Activated naive CD8-positive, alpha-beta T cell treated with anti-CD3 and anti-CD28 coated beads for 36 hours (primary cell): ENCODE measurements at places on chromosomes 12 and 14.

DNA sequence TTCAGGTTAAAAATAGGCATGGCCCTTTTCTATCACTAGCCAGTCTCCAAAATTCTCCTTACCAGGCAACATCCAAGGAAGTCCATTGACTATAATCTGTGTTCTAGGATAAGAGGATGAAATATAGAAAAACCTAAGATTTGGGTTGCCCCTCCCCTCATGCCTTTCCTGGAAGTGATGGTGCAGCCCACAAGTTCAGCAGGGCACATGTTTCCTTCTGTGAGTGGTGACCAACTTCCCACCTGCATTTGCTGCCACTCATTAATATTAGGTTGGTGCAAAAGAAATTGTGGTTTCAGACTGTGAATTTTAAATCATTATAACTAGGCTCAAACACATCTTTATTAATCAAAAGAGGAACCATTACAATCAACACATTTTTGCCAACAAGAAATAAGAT is 250.5 kb upstream of the FKBP4 start:
- no peak for DNase-seq

GRCh38 chr14:21382886-21383847 is 652 bp downstream of the SUPT16H start:
- peak; percentile 69 for DNase-seq

GRCh38 chr14:70631948-70632347 is 9.8 kb upstream of the TTC9 start:
- DNase-seq, result no peak

GRCh38 chr12:107485731-107486130 is 199.9 kb upstream of the PWP1 start:
- DNase-seq, result no peak

DNA sequence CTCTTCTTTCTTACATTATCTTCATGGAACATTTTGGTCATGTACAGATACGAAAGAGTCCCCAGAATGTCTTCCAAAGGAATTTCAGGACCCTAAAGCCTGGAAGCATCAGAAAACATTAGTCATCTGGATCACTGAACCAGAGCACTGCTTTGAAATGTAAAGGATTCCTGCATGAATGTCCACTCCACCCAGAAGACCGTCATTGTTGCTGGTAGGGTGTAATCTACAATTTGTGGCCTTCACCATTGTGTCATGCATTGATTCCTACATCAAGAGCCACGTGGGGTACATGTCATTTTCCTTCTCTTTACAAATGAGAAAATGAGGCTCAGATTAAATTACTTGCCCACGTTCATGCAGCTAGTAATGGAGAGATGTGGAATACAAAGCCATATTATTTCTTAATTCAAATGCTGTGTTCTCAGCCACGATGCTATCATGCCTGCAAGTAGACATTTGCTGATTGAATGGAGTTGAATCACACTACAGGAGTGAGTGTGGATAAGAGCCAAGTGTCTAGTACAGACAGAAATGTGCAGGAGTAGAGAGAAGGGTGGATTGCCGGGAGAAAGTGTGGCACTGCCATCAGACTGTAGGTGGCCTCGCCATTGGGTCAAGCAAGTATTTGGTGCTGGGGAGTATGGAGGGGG is 231.2 kb downstream of the C12orf75 start:
- no peak for DNase-seq

- no peak for DNase-seq
These were observed 53.7 kb downstream of the GALNT4 start for GRCh38 chr12:89470741-89471509.

GRCh38 chr14:55772486-55772885 is 192.5 kb downstream of the KTN1 start:
- DNase-seq, result no peak

GRCh38 chr12:55188974-55189556 is 31.8 kb upstream of the OR10A7 start:
- peak; percentile 14 for DNase-seq

- DNase-seq, result no peak
These were observed 20.6 kb downstream of the COX14 start for GRCh38 chr12:50132505-50133135.

GRCh38 chr12:53097564-53098353 is at the start of gene IGFBP6:
TSS of gene IGFBP6 (plus strand) at chr12:53097667. CDS start at chr12:53097718, 51 bp downstream.
- peak; percentile 74 for DNase-seq

DNA sequence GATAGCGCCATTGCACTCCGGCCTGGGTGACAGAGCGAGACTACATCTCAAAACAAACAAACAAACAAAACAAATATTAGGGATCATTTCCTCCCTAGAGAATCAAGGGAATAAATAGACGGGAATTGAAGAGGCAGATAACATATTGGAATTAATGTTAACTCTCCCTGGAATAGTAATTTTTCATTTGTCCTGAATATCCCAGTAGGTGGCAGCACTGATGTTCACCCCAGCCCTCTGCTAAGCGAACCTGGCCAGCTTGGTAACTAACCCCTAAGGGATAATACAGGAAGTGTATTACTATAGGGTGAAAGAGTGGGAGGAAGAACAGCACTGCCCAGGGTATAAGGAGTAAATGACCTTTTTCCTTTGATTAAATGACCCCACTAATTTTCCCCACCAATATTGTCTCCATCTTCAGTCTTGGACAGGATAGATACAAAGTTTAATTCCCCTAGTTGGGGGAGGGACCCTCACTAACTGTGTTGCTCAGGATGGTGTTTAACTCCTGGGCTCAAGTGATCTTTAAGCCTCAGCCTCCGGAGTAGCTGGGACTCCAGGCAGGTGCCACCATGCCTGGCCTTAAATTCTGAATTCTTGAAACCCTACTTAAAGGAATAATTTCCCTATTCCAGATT is 40.5 kb downstream of the SLC2A14 start:
- DNase-seq, result peak; percentile 21

DNA sequence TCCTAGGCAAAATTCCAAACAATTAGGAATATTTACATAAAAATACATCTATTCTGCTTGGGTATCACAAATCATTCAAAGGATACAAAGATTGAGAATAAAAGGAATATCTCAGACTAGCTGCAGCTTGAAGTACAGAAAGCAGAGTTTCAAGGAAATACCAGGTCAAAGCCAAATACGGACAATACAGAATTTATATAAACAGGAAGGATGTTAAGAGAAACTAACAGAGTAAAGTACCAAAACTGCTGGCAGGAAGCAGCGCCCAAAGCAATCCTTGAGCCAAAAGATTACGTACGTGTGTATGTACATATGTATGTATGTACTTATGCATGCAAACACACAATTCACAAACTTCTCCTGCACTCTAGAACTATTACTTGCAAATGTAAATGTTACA is 86.6 kb downstream of the PPP1R12A start:
- no peak for DNase-seq

DNA sequence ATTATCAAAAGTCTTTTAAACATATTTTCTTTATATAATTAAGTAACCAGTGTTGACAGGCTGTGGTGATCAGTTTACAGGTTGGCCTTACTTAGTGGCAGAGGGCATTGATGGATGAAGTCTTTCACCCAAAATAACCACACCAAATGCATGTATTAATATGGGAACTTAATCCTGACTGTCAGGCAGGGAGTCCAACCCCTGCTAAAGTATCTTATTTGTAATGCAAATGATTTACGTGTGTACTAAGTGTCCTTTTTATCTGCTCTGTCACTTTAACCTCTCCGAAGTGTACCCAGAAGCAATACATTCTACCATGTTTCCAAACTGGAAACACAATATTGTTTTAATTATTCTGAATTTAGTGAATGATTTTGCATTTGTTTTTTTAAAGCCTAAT is 1.4 kb downstream of the MYBPC1 start:
- DNase-seq, result no peak

GRCh38 chr14:63039866-63040265 is 5.4 kb downstream of the KCNH5 start:
- no peak for DNase-seq

- no peak for DNase-seq
These were observed 36.8 kb downstream of the CCDC88C start for GRCh38 chr14:91380610-91381371.

DNA sequence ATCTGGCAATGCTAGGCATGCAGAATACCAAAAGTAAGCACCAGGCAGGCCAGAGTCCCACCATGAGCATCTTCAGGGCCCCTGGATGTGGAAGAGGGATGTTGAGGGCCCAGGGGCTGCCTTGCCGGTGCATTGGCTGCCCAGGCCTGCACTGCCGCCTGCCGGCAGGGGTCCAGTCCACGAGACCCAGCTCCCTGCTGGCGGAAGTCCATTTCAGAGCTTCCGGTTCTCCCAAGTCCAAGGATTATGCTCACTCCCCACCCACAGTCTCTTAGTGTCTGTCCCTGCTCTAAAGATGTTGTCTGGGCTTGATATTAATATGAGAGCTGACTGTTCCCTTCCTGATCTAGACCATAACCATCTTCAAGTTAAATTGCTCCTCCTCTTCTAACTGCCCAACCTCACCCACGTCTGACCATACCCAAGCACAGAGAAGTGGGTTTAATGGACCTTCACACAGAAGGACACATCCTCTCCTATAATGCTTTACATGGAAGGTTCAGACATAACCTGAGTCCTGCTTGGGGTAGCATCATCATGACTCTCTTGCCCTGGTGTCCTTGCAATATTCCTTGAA is 117.4 kb downstream of the DAD1 start:
- no peak for DNase-seq

GRCh38 chr12:125129179-125129571 is 63.9 kb downstream of the AACS start:
- DNase-seq, result no peak

DNA sequence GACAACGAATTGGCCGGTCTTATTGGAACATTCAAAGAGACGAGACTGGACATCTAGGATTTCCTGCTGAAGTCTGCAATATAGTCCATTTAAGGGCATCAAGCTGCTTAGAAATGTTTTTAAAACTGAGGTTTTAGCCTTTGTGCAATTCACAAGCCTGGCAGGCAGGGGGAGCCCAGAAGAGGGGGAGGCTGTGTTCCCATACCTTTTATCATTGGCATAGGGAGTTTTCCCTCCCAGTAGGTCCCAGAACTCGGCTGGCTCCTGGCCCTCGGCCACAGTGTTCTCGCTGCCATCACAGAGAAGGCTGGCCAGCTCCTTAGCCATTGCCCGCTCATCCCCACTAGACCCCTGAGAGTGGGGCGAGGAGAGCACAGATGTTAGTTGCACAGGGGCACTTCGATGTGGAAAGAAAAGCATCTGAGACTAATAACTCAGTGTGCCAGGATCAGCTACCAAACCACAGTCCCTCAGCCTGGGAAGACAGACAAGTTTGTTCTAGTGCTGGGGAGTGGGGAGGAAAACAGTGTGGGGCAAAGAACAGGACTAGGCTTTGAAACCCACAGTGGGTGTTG is 15.1 kb downstream of the AVIL start:
- peak; percentile 19 for DNase-seq

DNA sequence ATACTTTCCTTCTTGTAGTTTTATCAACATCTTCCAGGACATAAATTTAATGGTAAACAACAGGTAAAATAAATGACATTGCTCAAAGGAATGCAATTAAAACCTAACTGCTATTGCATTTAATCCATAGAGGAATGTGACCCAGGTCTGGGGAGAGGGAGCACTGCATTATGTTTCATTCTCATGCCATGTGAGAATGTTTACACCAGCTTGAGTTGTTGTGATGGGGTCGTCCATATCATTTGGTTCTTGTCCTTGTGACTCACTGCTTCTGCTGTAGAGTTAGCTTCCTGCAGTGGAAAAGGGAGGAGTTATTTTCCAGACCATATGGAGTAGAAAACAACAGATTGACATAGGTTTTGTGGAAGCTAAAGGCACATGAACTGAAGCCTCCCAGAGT is 129.3 kb upstream of the PMCH start:
- DNase-seq, result no peak

DNA sequence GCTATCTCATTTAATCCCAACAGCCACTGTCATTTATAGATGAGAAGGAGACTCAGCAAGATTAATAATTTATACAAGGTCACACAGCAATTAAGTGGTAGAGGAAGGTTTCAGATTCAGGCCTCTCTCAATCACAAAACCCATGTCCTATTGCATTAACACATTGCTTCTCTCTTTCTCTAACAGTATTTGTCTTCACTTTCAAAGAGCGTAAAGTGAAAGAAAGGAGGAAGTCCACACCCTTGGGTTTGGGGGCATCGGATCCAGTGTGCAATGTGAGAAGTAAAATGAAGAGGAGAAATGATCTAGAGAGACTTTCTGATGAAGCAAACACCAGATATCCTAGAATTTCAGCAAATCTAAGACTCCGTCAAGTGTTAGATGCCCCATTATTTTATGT is 7.0 kb upstream of the VRK1 start:
- DNase-seq, result no peak

DNA sequence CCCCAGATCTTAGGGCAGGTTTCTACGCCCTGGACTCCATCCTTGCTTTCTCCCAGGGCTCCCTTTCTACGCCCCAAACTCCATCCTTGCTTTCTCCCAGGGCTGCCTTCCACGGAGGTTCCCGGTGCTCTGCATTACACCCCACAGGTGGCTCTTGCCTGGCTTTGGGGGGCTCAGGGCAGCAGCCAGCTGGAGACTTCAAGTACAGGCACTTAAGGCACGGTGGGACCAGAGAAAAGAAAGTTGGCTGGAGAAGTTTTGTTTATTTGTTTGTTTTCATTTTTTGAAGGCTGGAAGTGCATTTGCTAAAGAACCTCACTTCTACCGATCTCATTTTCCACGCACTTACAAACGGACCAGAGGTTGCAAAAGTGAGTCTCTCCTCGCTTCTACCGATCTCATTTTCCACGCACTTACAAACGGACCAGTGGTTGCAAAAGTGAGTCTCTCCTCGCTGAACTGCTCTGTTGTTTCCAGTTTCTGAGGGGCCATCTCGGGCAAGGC is 103.8 kb upstream of the MED13L start:
- DNase-seq, result no peak

DNA sequence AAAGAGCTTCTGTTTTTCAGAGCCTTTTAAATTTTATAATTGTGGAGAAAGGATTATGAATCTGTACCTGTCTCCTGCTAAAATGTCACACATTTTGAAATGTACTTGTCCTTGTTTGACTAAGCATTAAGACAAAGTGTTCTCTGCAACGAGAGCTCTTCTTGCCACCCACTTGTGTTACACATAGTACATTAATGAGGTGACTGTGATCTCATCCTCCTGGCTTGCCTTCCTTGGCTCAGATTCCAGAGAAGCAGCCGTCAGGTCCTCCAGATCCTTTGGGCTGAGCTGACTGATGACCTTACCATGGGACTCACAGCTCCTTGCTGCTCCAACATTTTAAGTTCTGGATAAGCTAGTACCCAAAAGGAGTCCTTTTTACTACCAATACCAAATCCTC is 81.4 kb downstream of the BBS10 start:
- DNase-seq, result no peak

- DNase-seq, result no peak
These were observed 128.4 kb upstream of the SSTR1 start for GRCh38 chr14:38079268-38079667.

DNA sequence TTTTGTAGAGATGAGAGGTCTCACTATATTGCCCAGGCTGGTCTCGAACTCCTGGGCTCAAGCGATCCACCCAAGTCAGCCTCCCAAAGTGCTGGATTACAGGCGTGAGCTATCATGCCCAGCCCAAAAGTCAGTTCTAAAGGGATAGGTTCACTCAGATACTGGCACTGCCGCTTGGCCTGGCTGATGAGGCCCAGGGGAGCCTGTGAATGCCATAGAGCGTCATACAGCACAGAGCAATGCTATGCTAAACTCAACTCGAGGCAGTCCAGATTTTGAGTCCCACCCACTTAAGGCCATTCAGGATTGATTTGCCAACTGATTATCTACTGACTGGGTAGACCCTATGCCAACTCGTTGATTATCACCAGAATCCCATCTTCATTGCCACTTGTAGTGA is 179.4 kb downstream of the ESR2 start:
- no peak for DNase-seq
